GM23248 (cell line): ENCODE measurements at places on chromosomes 2 and 18.

GRCh38 chr2:118240276-118240675, 152.0 kb downstream of the INSIG2 start:
- DNase-seq, result peak; percentile 43

DNA sequence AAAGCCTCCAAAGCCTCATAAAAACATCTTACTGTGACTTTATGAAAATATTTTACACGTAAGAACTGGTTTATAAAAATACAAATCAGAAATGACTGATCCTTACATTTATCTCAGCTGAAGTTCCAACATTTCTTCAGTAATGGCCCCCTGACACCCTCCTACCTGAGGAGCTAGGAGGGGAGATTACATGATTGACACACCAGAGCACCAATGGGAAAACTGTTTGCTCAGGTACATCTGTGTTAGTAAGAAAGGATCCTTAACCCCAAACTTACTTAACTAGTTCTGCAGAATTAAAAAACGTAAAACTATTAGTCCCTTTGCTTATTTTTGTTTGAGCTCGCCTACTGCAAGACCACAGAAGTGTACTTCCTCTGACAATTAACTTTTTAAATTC, 27.0 kb downstream of the ENOSF1 start:
- DNase-seq, result no peak

GRCh38 chr18:65527879-65528633, 222.8 kb upstream of the CDH7 start:
- no peak for DNase-seq

DNA sequence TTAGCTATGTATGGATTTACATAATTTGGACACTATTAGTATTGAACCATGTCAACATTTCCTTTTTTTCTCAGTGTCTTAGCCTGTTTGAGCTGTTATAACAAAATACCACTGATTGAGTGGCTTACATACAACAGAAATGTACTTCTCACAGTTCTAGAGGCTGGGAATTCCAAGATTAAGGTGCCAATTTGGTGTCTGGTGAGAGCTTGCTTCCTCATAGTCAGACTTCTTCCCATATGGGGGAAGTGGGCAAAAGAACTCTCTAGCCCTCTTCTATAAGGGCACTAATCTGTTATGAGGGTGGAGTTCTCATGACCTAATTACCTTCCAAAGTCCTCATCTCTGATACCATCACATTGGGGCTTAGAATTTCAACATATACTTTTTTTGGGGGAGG, 12.6 kb downstream of the ZNF804A start:
- peak; percentile 11 for DNase-seq

- DNase-seq, result no peak
Observed at GRCh38 chr2:224312741-224313140, 89.2 kb downstream of the FAM124B start.

DNA sequence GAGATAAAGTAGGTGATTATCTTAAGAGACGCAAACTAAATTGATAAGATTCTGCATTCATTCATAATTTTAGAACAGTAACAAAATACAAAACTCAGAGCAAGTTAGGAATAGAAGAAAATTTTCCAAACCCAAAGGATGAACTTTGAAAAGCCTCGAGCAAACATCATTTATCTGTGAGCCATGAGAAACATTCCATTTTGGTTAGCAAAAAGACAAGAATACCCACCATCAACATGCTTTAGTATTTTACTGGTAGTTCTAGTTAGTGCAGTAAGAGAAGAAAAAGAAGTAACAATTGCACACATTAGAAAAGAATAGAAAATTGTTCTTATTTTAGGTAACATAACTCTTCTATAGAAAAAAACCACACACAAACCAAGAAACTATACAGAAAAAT, 291.3 kb upstream of the TCF4 start:
- DNase-seq, result peak; percentile 32

GRCh38 chr2:11376071-11376470, 31.6 kb upstream of the ROCK2 start:
- DNase-seq, result no peak

DNA sequence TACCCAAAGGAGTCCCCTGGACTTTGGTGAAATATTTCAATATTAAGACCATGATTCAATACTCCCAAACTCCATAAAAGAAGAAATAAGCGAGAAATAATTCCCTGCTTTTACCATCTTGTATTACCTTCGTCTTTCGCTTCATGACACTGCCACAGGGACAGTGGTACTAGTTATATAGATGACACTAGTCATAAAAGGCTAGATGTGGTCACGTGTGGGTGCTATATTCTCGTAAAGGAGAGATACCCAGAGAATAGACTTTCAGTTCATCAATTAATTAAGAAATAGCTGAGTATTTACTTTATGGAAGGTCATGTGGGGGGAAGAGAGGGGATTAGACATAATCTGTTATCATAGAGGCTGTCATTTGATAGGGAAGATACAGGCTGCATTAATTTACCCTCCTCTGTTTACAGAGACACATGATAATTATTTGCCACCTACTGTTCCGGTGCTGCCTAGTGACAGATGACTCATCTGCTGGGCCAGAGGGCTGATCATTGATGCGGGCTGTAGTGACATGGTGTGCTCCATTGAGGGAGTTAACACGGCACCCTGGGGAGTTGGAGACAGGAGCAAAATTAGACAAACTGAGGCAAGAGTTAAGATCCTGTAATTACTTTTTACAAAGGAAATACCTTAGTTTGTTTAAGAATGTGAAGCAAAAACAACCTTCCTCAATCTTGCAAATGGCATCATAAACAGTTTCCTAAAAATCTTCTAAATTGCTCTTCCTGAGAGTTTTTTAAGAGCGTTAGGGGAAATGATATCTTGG, 78.2 kb upstream of the ITGB6 start:
- no peak for DNase-seq

- DNase-seq, result no peak
Observed at GRCh38 chr2:234339501-234339900, 157.4 kb downstream of the ARL4C start.

DNA sequence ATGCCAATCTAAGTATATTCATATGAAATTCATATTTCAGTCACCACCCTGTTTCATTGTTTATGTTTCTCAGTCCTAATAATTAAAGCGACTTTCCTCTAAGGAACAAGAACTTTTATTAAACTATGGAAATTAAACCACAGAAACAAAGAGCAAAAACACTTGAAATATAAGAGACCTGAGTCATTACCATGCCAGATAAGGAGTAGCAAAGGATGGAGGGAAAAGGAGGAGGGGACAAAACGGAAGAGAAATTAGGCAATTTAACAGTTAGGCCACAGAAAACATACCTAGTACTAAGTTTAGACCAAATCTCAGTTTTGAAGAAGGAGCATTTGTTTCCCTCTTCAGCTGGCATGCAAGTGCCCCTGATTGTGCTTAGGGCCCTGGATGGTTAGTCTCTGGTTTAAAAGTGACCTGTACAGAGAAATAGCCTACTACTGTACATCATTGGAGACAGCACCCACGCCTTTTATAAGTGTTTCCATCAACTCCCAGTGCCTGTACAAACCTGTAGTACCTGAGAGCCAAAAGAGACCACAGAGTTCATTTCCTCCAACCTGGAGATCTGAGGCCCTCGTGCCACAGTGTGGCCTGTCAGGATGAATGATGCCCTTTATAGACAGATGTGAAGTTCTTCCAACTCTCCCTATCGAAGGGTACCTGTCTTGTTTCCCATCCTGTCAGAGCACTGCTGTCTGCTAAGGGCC, 74.5 kb downstream of the SPATS2L start:
- peak; percentile 75 for DNase-seq

- DNase-seq, result no peak
Observed at GRCh38 chr2:33619028-33619427, 19.9 kb upstream of the FAM98A start.

- peak; percentile 14 for DNase-seq
Observed at GRCh38 chr2:151716721-151717120, 17.6 kb downstream of the NEB start.

- peak; percentile 62 for DNase-seq
Observed at GRCh38 chr2:65227020-65227455, 593 bp upstream of the ACTR2 start.

DNA sequence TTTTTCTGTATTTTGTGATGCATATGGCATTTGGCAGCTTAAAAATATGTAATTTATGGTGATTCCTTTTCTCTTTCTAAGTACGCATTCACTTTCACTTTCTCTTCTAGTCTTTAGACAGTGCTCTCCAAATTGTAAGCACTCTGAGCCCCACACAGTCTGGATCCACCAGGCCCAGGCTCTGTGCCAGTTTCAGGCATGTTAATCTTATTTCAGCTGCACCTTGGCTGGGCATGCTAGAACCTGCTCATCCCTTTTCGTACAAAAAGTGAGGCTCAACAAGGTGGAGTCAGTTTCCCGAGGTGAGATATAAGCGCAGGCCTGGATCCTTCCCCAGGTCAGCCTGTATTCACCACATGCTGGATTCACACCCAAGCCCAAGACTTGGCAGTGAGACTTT, 203.9 kb downstream of the MTX2 start:
- peak; percentile 77 for DNase-seq

DNA sequence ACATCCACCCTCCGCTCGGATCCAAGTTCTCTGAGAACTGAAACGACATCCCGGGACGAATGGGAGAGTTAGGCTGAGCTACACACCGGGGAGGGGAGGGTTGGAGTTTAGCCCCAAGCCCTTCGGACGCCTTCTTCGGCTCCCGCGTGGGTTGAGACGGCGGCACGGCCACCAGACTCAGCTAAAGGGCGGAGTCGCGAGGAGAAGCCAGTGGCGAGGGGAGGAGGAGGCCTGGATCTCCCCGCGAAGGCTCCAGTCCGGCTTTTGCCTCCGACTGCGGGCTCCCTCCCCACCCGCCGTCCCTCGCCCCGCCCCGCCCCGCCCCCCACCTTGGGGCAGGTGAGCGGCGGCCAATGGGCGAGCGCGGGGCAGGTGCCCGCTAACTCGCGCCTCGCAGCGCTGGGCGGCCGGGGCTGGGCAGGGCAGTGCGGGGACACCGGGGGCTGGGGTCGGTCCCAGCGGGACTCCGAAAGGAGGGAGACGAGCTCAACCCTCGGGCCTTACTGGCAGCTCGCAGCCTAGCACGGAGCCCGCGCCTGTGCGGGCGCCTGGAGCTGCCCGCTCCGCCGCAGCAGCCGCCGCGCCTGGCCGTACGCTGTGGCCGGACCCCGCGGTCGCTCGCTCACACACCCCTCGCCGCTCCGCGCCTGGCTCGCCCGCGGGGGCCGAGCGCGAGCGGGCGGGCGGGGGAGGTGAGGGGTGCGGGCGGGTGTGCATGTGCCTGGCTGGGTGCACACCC, at the start of gene EMX1:
Gene EMX1 (plus strand): TSS at position 382 of the 739 bp plus-strand sequence. CDS start 334 bp downstream, at position 716.
- DNase-seq, result peak; percentile 46

DNA sequence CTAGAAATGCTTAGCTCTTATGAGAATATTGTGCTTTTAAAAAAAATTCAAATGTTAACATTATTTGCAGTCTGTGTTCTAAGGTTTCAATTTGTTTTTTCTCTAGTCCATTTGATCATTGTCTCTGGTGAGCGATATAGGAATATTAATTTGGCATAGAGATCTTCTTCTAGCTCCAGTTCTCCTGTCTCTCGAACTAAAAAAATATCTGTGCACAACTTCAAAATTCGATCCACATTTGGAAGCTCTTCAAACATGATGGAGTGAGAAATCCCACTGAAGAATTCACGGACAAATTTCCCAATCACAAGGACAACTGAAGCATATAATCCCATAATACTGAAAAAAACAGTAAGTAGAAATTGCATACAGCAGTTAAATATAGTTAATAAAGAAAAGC, 145.6 kb downstream of the NAPG start:
- DNase-seq, result no peak

- DNase-seq, result no peak
Observed at GRCh38 chr18:55385770-55386169, 202.2 kb downstream of the TCF4 start.

DNA sequence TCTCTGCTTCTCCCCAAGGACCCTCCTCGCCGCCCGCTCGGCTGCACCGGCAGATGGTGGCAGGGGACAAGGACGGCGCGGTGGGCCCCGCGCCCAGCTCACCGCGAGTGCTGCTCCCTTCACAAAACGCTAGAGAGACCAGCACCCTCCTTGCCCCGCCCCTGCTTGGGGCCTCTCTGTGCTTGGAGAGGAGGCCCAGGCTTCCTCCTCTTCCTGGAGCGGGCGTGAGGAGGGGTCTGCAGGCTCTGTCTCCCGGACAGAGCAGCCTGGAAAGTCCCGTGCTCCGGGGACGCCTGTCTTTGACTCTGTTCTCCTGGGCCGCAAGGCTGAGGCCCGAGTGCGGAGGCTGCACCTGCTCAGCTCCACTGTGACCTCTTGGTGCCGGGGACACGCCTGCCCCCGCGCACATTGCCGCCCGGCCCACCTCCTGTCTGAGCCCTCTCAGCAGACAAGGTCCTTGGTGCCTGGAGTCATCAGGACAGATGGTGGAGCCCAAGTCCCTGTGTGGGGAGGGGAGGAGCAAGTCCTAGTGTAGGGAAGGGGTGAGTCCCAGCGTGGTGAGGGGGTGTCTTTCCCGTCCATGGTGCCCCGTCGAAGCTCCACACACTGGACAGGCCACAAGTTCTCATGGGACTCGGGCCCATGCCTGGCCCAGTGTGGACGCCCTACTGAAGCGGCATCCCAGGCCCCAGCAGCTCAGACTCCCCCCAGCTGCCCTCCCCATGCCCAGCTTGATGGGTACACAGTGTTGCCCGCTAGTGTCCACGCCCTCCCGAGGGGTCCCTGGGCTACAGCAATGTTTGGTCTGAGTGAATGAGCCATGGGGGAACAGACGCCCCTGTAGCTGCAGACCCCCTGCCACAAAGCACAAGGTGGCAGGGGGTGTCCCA, 33.8 kb downstream of the RTP5 start:
- no peak for DNase-seq

DNA sequence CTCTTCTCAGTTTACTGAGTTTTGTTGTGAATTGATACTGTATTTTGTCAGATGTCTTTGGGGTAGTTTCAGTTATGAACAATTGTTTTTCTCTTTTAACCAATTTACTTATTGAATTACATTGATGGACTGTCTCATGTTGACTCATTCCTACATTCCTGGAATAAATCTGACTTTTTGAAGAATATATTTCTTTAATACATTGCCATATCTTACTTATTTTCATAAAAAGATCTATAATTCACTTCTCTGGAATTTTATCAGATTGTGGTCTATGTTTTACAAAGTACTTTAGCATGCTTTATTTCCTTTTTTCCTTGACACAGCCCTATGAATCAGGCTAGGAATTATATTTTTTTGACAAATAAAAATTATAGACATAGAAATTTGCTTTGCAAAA, 268.3 kb downstream of the PLCL1 start:
- DNase-seq, result no peak

- peak; percentile 48 for DNase-seq
Observed at GRCh38 chr2:208306291-208306690, 40.2 kb downstream of the PIKFYVE start.

DNA sequence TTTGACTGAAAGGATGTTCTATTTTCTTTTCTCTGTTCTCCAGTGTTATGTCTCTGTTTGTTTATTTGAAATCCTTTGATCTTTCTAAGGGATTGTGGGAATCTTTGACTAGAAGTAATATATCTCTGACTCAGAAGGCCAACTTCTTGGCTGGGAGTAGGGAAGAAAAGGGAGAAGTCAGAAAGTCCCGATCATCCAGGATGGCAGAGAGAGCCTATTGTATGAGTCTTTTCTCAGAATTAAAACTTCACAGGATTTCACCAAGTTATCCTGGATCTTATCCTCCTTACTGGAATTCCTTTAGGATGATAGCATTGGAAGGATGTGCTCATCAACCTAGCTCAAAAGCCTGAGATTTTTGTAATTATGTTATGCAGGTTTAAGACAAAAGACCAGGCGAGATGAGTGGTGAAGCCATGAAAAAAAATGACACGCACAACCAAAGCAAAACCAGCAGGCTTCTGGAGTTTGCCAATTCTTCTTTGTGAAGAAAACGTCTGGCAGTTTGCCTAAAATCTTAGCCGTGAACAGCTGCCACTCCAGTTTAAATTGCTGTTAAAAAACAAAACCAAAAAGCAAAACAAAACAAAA, 383.6 kb upstream of the SMIM21 start:
- peak; percentile 5 for DNase-seq
